Activated CD4-positive, CD25-positive, alpha-beta regulatory T cell treated with anti-CD3 and anti-CD28 coated beads, Interleukin-2, amount 50 U/mL, for 16 hours (primary cell): ENCODE measurements at places on chromosomes 13 and 19.

- DNase-seq = peak; percentile 11
These were observed 211.8 kb downstream of the RBM26 start for GRCh38 chr13:79194272-79194671.

- no peak for DNase-seq
These were observed 5.7 kb downstream of the FPR3 start for GRCh38 chr19:51800473-51801244.

DNA sequence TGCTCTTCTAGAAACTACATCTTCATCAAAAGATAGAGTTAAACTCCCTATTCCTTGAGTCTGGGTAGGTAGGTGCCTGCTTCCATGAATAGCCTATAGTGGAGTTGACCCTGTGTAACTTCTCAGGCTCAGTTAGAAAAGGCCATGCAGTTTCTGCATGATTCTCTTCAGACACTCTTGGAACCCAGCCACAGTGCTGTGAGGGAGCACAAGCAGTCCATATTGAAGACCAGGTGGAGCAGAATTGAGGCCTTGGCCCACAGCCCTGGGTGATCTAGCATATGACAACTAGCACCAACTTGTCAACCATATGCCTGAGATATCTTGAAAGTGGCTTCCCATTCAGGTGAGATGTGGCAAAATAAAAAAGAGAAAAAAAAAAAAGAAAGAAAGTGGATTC lies 10.3 kb upstream of the PAN3 start:
- DNase-seq = no peak

GRCh38 chr13:51769455-51770127 lies 34.4 kb downstream of the DHRS12 start:
- DNase-seq = no peak

DNA sequence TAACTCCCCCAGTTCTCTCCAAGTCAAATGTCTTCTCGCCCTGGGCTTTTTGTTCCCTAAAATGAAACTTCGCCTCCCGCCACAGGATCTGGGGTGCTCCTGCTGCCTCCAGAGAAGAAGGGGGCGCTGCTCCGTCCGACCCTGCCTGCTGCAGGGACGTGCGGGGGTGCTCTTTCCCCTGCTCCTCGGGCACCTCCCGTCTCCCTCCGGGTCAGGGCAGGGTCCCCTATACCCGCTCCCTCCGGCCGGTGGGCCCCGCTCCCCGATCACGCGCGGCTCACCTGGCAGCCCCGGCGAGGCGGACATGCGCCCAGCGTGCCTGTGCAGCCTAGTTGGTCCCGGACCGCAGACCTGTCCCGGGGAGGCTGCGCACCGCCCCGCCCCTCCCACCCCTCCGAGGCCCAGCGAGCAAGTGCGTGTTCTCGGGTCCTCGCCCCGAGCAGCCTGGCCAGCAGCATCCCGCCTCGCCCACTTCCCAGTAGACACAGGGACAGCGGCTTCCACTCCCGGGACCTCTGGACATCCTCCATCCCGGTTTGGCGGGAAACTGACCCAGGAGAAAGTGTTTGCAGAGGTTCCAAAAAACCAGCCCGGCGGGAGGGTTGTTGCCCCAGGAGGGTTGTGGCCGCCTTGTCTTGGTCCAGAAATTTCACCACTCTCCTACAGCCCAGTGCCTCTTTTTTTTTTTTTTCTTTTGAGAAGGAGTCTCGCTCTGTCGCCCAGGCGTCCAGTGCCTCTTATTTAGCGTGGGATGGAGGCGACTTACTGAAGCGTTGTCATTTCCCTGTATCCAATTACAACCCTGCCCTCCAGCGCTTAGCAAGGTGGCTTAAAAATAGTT lies at the start of gene OXGR1:
TSS of gene OXGR1 (minus strand) at position 460 of the 841 bp plus-strand sequence. CDS start 6,717 bp downstream, outside the sequence.
- DNase-seq = no peak

GRCh38 chr13:112895521-112896465 lies 73.2 kb upstream of the MCF2L start:
- no peak for DNase-seq

GRCh38 chr13:36006894-36007675 lies 124.1 kb downstream of the DCLK1 start:
- no peak for DNase-seq

- DNase-seq = no peak
These were observed 13.8 kb upstream of the CYP4F2 start for GRCh38 chr19:15911599-15912235.

DNA sequence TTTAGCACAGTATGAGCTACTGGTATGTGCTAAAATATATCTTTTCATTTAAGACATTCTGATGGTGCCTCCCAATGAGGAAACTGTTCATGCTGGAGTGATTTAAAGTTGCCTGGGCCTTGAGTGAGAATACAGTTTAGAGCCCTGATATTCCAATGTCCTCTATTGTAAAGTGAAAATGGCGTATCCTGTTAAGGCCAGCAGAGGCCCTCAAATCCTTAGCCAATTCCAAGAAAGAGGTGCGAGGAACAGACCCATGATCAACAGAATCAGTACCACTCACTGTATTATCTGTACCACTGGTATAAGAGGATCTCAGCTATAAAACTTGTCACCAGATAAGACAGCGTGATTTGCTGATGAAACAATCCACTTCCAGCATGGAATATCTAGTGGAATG lies 273.1 kb upstream of the SLITRK5 start:
- no peak for DNase-seq

DNA sequence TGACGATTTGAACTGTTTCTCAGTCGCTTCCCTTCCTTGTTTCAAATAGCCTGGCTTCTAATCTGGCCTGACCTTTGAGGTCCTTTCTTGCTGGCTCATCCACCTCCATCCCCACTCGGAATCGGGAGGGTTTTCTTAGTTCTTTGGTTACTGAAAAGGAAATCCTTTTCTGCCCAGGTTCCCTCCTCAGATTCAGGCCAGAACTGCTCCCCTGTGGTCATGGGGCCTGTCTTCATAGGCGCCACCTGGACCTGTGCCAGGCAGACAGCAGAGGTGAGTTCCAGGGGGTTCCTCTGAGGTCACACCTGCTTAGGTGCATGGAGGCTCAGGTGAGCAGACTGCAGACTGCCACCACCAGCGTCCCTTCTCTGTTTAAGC lies 62.4 kb downstream of the AKAP11 start:
- no peak for DNase-seq

DNA sequence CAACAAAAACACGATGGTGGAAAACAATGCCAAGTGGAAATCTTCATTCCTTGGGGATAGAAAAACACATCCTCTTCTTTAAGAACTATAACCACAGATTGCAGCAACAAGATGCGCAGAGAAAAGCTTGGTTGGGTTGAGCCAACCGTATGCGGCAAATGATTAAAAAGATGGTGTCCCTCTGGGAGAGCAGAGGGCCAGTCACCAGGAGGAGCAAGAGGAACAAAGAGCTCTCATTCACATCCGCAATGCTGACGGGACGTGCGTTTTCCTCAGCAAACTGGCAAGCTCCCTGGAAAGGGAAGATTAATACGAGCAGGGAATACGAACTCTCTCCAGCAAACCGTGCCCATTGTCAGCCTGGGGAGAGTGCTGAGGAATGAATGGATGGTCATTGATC lies 141.6 kb downstream of the KATNAL1 start:
- no peak for DNase-seq

DNA sequence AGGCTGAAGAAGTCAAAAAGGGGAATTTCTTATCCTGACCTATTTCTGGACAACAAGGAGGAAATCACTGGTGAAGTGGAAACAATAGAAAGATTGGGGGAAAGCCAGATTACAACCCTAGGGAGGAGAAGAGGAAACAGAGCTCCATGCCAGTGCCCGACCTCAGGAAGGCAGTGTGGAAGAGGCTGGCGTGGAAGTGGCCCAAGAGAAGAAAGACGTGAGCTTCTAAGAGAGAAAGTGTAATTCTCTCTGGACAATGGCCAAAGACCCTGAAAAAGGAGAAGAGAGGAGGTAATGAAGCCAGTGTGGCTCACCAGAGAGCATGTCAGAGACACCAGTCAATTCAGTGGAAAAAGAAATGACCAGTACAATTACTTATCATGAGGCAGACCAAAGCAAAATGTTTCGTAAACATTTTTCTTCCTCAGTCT lies 52.6 kb upstream of the URAD start:
- DNase-seq = no peak

GRCh38 chr19:46958532-46958931 lies 61.1 kb upstream of the NPAS1 start:
- no peak for DNase-seq

DNA sequence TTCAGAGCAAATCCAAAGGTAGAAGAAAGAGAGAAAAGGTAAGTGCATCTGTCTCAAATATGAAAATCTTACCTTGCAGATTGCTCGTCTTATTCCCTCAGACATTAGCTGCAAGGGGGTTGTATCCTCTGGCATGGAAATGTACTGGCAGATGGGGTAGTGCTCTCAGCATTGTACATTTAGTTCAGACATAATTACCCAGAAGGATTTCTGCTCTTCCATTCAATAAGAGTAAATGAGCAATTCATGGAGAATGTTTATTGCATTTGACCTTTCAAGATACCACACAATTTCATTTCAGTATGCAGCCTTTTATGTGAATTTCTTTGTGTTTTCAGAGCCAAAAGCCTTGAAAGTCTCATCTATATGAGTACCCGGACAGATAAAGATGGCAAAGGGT lies 63.8 kb downstream of the SCEL start:
- no peak for DNase-seq

- no peak for DNase-seq
These were observed 10.2 kb upstream of the TPP2 start for GRCh38 chr13:102586615-102587014.

DNA sequence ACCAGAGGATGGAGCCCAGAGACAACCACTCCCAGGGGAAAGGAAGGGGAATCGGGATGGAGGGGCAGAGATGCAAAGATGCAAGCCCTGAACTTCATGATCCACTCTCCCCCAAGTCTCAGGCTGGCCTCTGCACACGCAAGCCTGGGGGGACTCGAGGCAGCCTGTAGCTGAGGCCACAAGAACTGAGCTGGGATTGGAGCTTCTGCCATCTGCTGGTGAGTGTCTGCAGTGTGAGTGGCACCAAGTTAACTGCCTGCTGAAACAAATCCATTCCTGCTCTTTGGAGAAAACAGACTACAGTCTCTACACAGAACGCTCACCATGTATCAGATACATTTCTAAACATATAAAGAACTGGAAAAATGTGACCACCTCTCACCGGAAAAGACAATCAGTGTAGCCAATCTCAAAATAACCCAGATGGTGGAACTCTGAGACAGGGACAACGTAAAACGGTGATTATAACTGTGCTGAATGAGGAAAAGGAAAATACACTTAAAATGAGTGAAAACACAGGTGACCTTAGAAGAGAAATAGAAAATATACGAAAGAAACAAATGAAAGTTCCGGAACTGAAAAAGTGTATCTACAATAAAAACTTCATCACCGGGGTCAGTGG lies 62.1 kb downstream of the KLF2 start:
- DNase-seq = no peak
